HuH-7 (cell line): ENCODE measurements at places on chromosomes 5 and 9.

- peak; percentile 72 for DNase-seq
Observed at GRCh38 chr5:43432486-43433375, 20.5 kb upstream of the CCL28 start.

GRCh38 chr5:15650266-15650665, 150.3 kb downstream of the FBXL7 start:
- DNase-seq, result no peak

DNA sequence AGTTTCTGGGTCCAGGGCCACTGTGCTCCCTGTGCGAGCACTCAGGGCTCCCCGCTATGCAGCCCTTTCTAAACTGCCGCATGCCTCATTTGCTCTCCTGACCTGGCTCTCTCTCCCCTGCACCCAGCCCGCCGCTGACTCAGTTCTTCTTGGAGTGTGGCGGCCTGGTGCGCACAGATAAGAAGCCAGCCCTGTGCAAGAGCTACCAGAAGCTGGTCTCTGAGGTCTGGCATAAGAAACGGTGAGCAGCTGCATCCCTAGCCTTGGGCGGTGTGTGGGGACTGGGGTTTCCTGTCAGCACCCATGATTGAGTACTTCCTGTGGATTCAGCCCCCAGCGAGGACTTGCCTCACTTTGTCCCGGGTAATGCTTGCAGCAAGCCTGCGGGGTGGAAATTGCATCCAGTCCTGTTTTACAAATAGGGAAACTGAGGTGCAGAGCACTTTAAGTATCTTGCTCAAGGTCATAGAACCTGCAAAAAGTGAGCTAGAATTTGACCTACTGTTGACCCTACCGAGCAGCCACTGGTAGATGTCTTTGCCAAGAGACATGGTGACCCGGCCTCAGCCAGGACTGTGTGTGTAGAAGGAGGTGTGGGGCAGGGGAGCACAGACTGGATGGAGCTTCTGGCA, 27.9 kb downstream of the USP20 start:
- no peak for DNase-seq

GRCh38 chr5:83839256-83839655, 118.6 kb upstream of the HAPLN1 start:
- DNase-seq, result no peak

GRCh38 chr9:108535526-108535925, 320.3 kb downstream of the ACTL7B start:
- DNase-seq, result peak; percentile 40

- no peak for DNase-seq
Observed at GRCh38 chr9:135778421-135778820, 76.4 kb downstream of the KCNT1 start.

DNA sequence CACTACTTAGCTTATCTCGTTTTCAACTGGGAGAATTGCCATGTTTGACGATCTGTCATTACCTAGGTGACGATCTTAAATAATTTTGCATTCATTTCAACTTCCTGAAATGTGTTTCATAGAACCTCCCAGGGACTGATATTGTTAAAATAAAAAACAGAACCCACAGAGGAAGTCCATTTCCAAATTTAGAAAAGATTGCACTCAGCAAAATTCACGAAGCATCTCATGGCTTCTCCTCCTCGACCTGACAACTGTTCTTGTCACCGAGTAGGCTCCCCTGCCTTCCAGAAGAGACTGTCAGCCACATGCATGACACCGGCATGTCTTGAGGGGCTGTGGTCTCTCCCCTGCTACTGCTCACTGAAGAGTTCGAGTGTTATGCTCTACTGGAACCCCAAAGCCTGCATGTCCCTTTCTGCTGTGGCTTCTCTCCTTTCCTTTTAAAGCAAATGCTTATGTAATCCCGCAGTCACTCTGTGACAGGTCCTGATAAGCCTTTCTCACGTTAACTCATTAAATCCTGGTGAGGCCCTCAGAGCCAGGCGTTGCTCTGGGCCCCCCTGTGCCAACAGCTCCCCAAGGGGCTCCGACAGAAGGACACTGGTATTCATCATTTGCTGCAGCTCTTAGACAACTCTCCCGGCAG, 26.8 kb upstream of the ANKRD33B start:
- no peak for DNase-seq

DNA sequence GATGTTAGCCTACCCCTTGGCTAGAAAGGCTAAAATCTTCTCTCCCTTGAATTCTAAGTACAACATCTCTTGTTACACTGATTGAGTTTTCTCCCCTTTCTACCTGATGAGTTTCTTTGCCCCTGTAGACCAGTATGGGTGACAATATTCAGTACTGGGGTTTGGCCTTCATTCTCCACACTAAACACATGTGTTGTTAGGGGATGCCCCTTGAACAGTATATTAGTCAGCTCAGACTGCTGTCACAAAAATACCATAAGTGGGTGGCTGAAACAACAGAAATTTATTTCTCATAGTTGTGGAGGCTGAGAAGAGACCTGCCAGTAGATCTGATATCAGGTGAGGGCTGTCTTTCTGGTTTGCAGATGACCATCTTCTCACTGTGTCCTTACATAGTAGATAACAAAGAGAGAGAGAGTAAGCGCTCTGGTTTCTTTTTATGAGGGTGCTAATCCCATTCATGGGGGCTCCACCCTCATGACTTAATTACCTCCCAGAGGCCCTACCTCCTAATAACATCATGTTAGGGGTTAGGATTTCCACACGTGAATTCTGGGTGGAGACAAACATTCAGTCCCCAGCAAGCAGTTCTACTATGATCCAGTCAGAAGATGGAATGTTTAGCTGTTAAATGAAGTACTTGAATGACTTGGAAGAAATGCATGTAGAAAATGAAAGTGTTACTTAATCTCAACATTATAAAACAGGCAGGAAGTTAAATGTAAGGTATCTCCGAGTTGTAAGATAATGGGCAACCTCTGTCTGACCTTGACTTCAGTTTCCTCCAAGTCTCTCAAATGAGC, 17.5 kb downstream of the VLDLR start:
- DNase-seq, result no peak

DNA sequence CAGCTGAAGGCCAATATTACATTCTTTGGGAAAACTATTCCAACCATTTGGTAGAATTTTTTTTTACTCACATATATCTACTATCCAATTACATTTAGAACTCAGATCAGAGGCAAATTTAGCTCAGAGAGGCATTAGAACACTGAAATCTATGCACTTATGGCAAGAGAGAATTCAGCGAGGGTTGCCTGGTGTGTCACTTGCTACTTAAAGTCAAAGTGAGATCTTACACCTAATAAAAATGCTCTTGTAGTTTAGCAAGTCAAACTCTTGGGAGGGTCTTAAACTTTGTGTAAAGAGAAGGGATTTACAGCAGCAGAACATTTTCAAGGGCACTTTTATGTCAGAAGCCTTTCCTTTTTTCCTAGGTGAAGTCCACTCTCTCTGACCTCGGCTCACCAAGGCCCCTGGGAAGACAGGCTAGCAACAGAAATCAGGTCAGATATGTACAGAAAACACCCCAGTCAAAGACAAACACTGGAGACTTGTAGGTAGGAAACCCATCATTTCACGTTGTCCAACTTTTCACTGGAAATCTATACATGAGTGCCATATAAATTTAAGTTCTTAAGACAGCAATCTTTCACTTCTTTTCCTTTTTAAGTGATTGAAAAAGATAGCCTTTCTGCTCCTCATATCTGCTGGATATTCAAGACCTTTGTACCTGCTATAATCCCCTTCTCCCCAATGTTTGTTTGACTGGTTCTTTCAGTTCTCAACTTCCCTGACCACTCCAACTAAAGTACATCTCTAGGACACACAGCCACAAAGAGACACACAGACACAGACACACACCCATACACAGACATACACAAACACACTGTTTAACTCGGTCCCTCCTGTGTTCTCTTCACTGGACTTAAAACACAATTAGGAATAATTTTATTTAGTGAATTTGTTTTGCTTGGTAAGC, 635.8 kb downstream of the PDE4D start:
- no peak for DNase-seq

- DNase-seq, result no peak
Observed at GRCh38 chr5:147669169-147669869, 113.2 kb downstream of the JAKMIP2 start.

DNA sequence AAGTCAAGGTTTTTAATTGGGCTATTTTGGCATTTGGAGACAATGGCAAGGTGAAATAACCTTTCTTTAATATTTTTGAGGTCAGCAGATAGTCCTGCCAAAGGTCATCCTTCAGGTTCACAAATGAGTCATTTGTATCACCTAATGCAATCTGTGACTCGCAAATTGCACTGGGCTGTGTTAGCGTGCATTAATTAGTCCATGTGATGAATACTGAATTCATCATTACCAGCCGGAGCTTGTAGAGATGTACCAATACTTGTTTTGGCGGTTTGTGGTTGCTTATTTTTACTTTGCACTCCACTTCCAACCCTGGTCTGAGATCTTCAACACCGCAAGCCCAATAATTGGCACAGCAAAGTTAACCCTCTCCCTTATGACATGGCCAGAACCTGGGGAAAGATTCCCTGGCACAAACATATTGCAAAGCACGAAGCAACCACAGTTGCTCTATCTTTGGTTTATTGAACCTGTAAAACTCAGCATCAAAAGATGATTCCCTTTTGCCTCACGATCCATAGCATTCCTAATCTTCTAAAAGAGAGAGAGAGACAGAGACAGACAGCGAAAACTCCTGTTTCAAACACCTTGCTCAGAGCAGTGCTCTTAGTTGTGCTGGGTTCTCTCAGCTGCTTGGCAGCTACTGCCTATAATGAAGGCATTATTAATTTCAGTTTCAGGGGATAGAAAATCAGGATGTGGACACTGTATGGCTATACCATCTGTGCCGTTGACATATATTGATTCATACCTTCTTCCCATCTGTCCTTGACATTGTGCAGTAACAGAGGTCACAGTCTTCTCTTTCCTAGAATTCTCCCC, 178.1 kb downstream of the EBF1 start:
- no peak for DNase-seq

DNA sequence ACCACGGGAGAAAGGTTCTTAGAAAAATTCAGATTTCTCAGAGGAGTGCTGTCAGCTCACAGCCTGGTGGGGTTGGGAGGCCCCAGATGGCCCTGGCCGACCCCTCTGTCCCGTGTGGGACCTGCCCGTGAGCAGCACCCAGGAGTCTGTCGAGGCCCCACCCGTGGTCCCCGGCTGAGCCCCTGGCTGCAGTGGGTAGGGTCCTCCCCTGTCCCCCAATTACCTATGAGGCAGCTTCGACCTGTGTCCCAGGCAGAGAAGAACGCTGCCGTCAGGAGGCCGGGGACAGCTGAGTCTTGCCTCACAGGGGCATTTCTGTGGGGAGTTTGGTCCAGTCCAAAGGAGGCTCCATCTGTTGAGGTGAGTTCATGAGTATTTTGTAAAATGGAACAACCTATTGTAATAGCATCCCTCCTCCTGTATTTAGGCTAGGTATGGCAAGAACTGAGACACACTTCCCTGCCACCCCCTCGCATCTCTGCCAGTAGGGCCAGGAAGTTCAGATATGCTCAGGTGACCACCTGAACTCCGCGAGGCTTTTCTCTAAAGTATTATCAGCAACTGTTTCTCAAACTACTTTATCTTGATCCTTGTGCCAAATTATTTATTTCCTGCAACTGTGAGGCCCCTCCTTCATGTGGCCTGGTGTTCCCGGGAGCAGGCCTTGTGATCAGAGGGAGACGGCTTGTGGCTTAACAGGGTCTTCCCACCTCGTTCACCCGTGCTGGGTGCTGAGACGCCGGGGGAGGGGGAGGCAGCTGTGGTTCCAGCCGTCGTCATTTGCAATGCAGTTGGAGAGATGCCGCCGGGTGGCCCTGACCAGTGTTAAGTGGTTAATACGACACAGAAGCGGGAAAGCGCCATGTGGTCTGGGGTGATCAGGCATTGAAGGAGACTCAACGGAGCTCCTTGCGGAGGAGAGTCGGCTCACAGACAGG, 1.7 kb downstream of the AHRR start:
- DNase-seq, result no peak

DNA sequence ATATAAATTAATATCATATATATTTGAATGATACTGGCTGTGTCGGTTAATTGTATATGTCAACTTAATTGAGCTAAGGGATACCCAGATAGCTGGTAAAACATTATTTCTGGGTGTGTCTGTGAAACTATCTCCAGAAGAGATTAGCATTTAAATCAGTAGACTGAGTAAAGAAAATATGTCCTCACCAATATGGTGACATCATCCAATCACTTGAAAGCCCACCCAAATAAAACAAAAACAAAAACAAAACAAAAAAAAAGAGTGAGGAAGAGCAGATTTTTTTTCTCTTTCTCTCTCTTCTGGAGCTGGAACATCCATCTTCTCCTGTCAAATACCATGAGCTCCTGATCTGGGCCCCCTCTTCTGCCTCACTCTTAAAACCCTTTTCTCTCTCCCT, 15.7 kb upstream of the CCDC152 start:
- no peak for DNase-seq

DNA sequence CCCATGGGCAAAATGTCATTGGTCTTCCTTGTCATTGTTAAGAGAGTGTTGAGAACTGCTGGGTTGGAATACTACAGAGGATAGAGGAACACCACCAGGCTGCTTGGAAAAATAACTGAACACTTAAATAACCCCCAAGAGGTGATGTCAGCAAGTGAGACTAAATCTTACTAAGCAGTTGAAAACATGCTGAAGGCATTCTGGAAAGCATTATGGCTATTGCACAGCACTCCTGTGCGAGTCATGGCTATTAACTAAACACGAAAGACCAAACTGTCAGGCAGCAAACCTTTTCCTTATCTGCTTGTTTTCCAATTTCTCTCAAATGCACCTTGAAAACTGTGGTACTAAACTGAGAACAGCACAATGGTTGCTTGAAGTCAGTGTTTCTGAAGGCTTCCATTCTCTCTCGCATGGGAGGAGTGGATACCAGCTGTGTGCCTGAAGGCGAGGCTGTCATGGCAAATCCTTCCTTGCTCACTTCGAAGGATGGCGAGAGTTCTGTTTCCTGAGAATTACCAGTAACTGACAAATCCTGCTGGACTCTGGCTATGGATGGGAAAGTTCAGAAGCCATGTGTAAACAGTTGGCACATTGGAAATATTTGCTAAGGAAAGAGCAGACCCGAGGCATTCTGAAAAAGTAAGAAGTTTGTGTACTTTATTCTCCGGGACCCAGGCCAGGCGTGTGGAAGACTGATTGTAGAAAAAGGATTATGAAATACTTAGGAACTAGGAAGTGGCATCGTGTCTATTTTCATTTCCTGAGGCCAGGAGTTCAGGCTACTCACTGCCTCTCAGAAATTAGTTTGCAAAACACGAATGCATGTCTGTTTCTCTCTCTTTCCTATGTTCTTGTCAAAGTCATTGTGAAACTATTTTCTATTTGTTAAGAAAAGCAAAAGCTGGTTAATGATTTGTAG, 182.1 kb downstream of the DMRT2 start:
- DNase-seq, result peak; percentile 27

DNA sequence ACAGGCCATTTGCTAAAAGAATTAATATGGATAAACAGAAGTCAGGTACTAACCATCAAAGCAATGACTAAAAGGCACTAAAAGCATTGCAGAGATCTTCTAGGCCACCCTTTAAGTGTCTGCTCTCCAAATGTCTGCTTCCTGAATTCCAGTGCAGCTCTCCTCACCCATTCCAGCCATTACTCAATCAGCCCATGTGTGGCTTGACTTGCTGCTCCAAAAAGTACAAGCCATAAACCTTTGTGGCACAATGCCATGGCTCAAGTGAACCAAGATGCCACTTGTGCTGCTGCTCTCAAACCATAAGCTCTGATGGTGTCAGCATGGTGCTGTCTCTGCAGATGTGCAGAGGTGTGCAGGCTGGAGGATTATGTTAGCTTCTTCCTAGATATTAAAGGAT, 290.2 kb upstream of the POU5F2 start:
- no peak for DNase-seq

- no peak for DNase-seq
Observed at GRCh38 chr9:92422611-92423338, 1.5 kb downstream of the OMD start.
